ENCODE measurements at places on chromosomes 2 and 18.

GRCh38 chr2:204570421-204570820, 25.1 kb downstream of the PARD3B start:
- no peak for DNase-seq

DNA sequence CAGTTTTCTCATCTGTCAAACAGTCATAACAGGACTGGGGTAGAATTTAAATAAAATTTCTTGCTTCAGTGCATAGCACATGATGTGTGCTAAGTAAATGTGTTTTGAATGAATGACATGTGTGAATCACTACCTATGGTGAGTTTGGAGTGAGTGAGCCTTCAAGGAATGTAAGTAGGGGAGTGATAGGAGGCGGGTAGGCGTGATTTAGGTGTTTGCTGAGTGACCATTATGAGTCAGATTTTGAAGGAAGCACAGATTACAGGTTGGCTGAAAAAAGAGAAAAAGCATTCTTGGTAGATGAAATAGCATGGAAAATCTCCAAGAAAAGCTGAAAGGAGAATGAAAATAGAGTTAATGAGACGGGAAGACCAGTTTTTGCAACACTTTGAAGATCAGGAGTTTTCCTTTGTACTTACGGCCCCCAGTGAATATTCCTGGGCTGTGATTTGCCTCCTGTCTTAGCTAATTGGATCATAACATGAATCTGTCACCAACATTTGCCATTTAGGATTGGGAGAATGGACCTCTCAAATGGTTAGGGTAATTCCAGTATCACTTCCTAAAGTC, 136.9 kb upstream of the GATA6 start:
- no peak for DNase-seq

GRCh38 chr2:178477443-178478129, 814 bp downstream of the FKBP7 start:
- no peak for DNase-seq

- DNase-seq: no peak
These were observed 4.4 kb downstream of the FBXO41 start for GRCh38 chr2:73279852-73280251.

DNA sequence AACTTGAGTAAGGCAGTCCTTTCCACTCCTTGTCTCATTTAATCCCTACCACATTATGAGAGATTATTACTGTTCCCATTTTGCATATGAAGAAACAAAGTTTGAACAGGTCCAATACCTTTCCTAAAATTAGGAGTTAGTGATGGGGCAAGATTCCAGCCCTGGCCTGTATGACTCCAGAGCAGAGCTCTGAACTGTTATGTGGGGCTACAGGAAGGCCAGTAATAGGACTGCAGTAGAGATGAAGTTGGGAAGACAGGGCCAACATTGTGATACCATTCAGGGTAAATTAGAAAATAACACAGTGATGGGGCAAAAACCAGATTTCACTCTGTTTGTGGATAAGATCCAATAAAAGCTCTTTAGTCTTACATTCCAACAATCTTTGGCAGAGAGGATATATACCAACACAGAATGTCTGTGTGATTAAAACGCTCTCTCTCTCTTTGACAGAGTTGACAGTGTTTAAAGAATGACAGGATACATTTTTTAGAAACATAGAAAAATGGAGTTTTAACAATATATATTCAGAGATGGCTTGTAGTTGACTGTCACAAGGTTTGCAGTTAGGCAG, 22.7 kb downstream of the KATNAL2 start:
- DNase-seq: no peak

- no peak for DNase-seq
These were observed 62.0 kb downstream of the SMAD7 start for GRCh38 chr18:48888773-48889080.

DNA sequence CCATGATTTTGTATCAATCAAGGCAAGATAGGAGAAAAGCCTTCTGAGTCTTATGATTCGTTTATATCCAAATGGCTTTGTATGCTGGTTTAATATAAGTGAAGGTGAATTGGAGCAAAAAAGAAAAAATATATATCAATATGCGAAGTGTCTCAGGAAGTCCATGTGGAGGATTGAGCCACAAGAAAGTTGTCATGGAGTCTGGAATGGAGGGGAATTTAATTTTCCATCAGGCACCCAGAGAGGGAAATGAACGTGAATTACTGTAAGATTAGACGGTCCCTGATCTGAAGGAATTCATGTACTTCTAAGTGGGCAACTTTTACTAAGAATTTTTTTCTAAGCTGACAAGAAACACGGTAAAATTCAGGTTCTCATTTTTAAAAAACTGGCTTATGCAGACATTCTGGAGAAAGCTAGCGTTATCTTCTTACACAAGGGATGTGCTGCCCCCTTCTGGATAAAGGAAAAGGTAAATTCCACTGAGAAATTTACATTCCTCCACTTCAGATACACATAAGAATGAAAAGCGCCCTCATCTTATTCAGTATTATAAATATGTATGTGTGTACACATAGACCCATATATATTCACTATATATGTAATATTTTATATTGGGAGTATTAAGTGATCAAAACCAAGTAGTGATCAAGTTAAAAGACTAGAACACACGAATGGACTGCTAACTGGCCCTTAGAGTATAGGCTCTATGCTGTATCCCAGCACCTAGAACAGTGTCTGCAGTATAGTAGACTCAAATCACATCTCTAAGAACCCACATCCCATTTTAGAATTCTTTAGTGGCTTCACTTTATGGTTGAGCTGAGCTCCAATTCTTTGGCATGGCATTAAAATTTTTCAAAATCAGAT, 289.0 kb upstream of the TFPI start:
- no peak for DNase-seq

GRCh38 chr2:69659941-69660483, 16.5 kb upstream of the AAK1 start:
- no peak for DNase-seq

DNA sequence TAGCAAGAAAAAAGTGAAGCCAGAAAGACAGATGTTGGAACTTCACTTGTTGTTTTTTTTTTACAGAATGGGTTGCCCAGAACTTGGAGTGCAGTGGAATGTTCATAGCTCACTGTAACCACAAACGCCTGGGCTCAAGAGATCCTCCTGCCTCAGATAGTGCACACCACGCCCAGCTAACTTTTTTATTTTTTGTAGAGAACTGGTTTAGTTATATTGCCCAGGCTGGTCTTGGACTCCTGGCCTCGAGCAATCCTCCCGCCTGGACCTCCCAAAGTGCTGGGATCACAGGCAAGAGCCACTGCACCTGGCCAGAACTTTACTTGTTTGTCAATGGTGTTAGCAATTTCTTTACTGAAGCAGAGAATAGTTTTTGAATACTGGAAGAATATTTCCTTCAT, 11.9 kb upstream of the ASPRV1 start:
- no peak for DNase-seq

GRCh38 chr2:128617029-128617590, 298.4 kb upstream of the HS6ST1 start:
- DNase-seq: no peak

DNA sequence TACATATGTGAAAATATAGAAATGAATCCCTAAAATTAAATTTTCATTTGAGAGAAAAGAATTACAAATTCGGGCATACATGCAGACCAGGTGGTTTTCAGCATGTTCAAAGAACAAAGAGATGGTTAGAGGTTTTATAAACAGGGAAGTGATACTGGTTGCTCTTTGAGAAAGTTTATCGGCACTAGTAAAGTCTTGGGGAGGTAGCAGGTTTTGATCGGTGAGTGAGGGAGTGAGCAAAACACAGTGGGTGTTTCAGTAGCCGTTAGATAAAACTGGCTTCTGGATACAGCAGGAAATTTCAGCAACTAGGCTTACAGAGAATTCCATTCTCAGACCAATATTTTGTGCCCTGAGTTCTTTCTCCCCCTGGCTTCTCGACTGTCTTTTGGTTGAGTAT, 51.1 kb downstream of the DSC3 start:
- no peak for DNase-seq

- no peak for DNase-seq
These were observed 8.2 kb downstream of the FTCDNL1 start for GRCh38 chr2:199842631-199843395.

DNA sequence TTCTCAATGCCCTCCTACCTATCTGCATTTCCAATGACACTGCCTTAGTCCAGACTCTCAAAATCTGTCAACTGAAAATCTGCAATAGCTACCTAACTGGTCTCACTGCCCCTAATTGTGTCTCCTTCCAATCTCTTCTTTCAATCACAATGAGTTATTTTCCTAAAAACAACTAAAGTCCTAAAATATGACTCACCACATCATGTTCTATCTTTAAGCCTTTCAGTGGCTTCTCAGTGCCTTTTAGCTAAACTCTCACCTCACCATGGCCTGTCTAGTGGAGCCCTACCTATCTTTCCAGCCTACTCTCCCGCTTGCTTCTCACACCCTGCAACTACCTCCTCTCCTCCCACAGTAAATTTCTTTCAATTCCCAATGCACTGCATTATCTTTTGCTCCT, 220.9 kb upstream of the PKDCC start:
- no peak for DNase-seq

DNA sequence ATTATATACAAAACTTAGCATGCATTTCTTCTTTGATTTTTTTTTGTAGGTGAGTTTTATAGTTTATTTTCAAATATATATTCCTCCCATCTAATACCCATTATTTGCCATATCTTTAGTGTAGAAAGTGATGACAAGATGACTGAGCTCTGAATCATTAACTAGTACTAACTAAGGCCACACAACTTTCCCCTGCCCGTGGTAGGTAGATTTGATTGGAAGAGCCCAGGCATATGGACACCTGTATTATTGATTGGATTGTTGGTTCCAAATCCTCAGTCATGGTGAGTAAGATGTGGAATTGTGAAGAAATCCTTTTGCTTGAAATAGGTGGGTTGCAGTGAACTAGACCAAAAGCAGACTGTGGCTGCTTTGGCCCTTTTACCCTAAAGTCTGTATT, 54.8 kb downstream of the ABI2 start:
- no peak for DNase-seq

DNA sequence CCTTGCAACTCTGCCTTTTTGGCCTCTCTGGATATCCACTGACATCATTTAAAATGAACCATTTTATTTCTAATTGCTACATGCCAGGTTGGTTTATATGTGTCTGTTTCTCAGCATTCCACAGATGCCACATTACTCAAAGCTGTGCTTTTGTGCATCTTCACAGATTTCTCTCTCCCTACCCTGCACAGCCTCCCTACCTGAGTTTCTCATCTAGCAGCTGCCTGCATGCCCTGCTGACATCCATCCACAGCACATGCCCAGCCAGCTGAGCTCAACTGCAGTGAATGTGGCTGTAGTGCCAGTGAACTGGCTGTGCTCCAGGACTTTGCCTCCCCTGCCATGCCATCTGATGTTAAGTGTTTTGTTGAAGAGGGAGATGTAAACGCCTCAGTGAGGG, 44.5 kb downstream of the PKP4 start:
- DNase-seq: no peak

GRCh38 chr2:64485331-64485730, 31.4 kb downstream of the LGALSL start:
- no peak for DNase-seq

GRCh38 chr18:26792661-26793060, 72.8 kb downstream of the AQP4 start:
- DNase-seq: no peak

DNA sequence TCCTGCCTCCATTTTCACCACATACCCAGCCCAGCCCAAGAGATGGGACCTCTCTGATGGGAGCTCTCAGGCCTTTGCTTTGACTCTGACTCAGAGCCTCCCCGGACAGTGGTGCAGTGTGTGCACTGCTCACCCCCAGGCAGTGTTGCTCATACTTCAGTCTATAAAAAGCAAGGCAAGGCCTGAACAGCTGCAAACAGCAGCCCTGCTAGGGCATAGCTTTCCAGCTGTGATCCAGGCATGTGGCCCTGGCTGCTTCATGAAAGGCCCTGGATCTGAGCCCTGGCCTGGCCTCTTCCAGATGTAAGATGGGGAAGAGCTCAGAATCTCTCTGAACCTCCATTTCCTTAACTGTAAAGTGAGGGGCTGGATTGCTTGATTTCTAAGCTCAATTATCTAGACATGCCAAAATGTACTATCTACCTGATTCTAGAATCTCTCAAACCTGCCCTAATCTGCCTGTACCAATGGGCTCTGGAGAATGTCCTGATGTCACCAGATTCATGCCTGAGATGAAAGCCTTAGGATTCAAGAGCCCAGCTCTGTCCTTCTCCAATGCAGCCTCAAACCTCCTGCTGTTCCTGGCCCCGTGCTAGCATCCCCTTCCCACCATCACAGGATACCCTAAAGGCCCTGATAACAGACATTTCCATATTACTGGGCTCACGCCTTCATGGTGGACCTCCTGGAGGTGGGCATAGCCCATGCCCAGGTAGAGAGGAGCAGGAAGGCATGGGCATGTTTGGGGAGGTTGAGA, 206.9 kb downstream of the ARL4C start:
- DNase-seq: no peak

- DNase-seq: no peak
These were observed 66.1 kb upstream of the ATG16L1 start for GRCh38 chr2:233185330-233185729.

GRCh38 chr2:95277246-95277906, 3.1 kb downstream of the PROM2 start:
- DNase-seq: no peak

GRCh38 chr2:218193701-218194100, 23.3 kb upstream of the ARPC2 start:
- no peak for DNase-seq

- DNase-seq: no peak
These were observed 62.6 kb downstream of the ZNF236 start for GRCh38 chr18:76885001-76885400.

DNA sequence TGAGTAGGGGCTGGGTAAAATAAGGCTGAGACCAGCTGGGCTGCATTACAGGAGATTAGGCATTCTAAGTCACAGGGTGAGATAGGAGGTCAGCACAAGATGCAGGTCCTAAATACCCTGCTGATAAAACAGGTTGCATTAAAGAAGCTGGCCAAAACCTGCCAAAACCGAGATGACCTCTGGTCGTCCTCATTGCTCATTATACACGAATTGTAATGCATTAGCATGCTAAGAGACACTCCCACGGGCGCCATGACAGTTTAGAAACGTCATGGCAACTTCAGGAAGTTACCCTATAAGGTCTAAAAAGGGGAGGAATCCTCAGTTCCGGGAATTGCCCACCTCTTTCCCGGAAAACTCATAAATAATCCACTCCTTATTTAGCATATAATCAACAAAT, 132.2 kb downstream of the ARL4C start:
- DNase-seq: no peak

DNA sequence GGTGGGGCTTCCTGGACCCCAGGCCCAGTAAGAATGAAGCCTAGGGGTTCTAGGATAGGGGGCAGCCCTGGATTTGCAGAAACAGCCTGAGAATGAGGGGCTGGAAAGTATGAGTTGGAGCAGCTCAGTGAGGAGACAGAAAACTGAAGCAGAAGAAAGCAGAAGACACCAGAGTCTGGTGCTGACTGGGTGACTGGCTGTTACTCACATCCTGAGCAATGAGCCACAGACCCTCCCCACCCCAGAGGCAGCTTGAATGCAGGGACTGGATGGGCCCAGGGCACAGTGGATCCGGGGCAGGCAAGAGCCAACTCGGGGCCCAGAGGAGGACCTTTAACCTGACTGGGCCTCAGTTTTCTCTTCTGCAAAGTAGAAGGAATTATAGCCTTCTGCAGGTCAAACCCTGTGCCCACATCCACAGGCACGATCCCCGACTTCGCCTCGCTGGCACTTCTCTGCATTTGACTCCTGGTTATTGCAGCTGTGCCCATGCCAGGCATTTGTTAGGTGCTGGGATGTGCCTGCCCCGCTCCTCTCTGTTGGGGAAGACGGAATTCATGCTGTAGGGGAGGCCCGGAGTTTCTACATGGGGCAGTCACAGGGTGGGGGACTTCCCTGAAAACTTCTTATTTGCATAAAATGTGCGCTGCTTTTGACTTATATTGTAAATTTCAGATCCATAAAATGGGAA, 8.5 kb downstream of the STEAP3 start:
- no peak for DNase-seq
